ENCODE measurements at places on chromosomes 6 and 20.

GRCh38 chr6:100457311-100457990 is 7.3 kb downstream of the SIM1 start:
- DNase-seq: no peak

GRCh38 chr20:12207875-12208274 is 290.2 kb downstream of the BTBD3 start:
- peak; percentile 53 for DNase-seq

- DNase-seq: no peak
These were observed 6.3 kb downstream of the SAMD5 start for GRCh38 chr6:147514831-147515230.

GRCh38 chr6:28589234-28589956 is 63.7 kb downstream of the GPX5 start:
- DNase-seq: peak; percentile 22

GRCh38 chr20:56911946-56912345 is 282.8 kb downstream of the TFAP2C start:
- no peak for DNase-seq

- no peak for DNase-seq
These were observed 46.6 kb downstream of the CLIC5 start for GRCh38 chr6:45969026-45969425.

DNA sequence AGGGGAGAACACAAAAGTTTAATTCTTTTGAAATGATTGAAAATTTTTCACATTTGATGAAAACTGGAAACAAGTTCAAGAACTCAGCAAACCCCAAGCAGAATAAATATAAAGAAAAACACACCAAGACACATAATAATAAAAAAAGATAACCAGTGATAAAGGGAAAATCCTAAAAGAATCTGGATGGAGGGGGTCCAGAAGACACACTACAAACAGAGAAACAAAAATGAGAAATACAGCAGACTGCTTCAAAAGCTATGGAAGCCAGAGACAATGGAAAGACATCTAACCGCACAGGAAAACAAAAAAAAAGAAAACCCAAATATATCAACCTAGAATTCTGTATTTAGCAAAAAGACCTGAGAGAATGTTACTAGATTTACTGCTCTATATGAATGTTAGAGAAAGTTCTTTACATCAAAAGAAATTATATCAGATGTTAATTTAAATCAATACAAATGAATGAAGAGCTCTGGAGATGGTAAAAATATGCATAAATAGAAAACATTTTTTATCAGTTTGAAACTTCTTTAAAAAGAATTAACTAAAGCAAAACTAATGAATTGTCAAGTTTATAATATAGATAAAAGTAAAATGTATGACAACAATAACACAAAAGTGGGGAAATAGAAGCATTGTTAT is 310.7 kb upstream of the PREP start:
- DNase-seq: no peak

GRCh38 chr20:38139977-38140753 is 24.9 kb downstream of the TGM2 start:
- peak; percentile 71 for DNase-seq

GRCh38 chr20:46682063-46682821 is 7.0 kb downstream of the TP53RK start:
- DNase-seq: peak; percentile 14

- DNase-seq: no peak
These were observed 28.3 kb upstream of the AFDN start for GRCh38 chr6:167798453-167798852.

- DNase-seq: no peak
These were observed 39.7 kb downstream of the XRN2 start for GRCh38 chr20:21342656-21343345.

DNA sequence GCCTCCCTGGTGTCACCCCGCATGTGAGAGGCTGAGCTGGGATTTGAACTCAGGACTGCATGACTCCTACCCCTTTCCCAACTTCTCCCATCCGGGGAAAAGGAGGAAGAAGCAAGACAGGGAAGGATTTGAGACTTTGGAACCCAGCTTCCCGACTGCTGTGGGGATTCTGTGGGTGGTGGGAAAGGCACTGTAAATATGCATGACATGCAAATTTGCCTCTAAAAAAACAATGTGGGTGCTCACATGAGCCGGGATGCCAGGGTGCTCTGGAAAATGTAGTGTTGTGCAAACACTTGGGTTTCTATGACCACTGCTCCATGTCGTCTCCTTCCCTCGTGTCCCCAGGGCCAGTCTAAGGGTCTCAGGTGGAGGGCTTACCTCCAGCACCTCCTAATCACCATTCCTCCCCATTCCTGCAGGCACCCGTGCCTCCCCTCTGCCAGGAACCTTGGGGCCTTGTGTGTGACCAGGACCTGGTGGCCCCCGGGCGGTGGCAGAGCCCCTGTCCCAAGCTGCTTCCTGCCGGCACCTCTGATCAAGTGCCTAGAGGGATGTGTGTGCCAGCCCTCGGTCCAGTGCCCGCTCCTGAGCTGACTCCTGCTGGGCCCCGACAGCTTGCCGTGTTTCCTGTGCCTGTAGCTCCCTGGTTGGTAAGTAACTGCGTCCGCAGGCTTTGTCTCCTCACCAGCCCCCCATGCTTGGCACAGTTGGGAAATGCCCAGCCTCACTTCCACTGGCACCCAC is 60.7 kb downstream of the DLGAP4 start:
- DNase-seq: no peak

GRCh38 chr6:159098636-159099106 is 53.9 kb upstream of the TAGAP start:
- DNase-seq: no peak

GRCh38 chr6:86357877-86358276 is 579.5 kb upstream of the HTR1E start:
- no peak for DNase-seq

GRCh38 chr6:146968041-146968760 is 236.0 kb upstream of the STXBP5 start:
- DNase-seq: peak; percentile 85

GRCh38 chr6:150890346-150890745 is 24.8 kb downstream of the MTHFD1L start:
- no peak for DNase-seq

- DNase-seq: no peak
These were observed 67.3 kb downstream of the SLC22A23 start for GRCh38 chr6:3389390-3390167.

- no peak for DNase-seq
These were observed 80.6 kb upstream of the HIVEP1 start for GRCh38 chr6:11931296-11932035.

DNA sequence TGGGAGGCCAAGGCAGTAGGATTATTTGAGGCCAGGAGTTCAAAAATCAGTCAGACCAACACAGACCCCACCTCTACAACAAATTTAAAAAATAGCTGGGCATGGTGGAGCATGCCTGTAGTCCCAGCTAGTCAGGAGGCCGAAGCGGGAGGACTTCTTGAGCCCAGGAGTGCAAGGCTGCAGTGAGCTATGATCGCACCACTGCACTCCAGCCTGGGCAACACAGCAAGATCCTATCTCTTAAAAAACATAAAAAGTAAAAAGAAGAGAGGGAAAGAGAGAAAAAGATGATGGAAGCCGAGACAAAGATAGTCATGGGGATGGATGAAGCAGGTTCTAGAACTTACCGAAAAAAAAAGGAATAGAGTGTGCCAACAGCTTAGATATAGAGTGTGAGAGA is 25.8 kb upstream of the RPP40 start:
- DNase-seq: no peak

GRCh38 chr20:31974951-31975487 is 7.1 kb downstream of the XKR7 start:
- peak; percentile 26 for DNase-seq

GRCh38 chr6:149425224-149425623 is 25.2 kb downstream of the SUMO4 start:
- DNase-seq: no peak

DNA sequence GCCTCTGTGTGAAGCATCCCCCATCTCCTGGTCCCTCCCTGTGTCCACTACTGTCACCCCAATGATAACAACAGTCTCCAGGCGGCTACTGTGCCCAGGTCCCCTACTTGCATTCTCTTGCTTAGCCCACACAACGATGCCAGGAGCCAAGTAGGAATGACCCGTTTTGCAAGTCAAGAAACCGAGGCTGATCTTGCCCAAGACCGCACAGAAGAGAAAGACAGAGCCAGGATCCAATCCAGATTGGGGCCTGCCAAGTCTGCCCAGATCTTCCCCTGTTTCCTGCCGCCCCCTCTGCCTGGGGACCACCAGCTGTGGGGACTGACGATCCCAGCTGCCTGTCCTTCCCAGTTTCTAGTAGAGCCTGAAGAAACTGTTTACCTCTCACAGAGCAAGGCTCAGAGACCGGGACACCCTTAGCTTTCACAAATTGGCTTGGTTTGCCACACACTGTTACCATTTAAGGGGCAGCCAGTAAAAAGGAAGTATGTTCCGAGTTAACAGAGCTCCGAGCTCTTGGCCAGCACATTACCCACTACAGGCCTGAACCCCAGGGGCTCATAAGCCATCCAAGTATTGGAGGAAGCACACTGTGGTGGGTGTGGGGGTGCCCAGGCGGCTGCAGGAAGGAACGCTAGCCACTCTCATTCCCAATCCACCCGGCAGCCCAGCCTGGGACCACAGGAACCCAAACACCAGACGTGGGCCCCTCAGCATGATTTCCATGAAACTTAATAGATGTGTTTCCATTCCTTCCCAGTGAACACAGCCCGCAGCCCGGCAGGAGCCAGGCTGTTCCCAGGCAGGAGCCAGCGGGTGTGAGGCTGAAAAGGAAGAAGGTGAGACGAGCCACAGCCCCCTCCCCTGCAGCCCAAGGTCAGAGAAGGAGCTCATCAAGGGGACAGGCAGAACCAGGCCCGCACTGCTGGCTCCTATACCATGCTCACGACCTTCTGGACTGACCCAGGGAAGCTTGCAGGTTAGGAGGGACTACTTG is 7.9 kb downstream of the KIAA1755 start:
- no peak for DNase-seq

GRCh38 chr6:37946057-37946456 is 126.5 kb downstream of the ZFAND3 start:
- no peak for DNase-seq

DNA sequence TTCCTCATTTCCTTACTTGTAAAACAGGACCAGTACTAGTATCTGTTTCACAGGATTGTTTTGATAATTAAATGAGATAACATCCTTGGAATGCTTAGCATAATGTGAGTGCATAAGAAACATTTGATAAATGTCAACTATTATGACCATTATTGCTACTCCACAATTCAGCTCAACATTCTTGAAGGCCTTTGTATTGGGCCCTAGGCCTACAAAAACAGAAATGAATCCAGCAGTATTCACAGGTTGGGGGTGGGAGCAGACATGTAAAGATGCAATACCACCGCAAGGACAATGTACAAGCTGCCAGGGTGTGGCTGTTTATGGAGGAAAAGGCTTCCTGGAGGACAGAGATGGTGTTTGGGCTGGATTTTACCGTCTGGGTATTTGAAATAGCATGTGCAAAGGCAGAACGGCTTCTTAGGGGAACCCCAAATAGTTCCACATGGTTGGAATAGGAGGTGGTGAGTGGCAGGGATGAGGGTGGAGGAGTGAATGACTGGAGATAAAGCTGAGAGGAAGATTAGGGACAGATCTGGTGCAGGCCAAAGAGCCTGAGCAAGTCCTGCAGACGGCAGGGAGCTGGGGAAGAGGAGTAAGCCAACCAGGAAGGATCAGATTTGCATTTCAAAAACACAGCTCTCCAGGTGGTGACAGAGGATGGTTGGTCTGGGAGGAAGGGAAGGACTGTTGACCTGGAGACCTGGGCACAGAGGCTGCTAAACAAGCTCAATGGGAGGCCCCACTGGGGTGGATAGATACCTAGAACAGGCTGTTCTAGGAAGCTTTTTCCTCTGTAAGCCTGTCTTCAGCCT is 57.0 kb upstream of the EPB41L1 start:
- DNase-seq: no peak

DNA sequence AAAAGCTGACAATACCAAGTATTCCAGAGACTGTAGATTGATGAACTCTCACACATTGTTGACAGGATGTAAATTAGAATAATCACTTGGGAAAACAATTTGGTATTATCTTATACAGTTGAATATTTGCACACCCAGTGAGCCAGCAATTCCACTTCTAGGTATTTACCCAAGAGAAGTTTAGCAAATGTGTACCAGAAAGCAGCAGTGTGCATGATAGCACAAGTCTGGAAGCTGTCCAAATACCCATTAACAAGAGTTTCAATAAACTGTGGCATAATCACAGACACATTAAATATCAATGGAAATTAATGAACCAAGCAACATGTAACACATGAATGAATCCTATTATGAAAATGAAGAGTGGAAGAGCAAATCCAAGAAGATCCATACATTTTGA is 233.6 kb downstream of the TPBG start:
- DNase-seq: no peak

GRCh38 chr6:10595731-10596664 is 74.8 kb downstream of the GCNT2 start:
- DNase-seq: no peak

- no peak for DNase-seq
These were observed 514.2 kb downstream of the C6orf118 start for GRCh38 chr6:164795056-164795815.

DNA sequence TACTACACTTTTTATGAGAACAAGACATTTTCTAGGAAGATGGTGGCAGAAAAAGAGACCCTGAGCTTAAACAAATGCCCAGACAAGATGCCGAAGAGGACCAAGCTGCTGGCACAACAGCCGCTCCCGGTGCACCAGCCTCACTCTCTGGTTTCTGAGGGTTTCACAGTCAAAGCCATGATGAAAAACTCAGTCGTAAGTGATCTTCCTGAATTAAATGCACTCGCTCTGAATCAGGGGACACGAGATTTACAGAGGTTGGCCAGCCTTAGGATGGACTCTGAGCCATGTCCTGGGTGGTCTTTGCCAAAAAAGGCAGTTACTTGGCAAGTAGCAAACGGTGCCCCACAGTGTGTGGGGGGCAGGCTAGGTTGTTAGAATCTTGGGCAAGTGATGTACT is 423 bp downstream of the PACRG start:
- DNase-seq: no peak

DNA sequence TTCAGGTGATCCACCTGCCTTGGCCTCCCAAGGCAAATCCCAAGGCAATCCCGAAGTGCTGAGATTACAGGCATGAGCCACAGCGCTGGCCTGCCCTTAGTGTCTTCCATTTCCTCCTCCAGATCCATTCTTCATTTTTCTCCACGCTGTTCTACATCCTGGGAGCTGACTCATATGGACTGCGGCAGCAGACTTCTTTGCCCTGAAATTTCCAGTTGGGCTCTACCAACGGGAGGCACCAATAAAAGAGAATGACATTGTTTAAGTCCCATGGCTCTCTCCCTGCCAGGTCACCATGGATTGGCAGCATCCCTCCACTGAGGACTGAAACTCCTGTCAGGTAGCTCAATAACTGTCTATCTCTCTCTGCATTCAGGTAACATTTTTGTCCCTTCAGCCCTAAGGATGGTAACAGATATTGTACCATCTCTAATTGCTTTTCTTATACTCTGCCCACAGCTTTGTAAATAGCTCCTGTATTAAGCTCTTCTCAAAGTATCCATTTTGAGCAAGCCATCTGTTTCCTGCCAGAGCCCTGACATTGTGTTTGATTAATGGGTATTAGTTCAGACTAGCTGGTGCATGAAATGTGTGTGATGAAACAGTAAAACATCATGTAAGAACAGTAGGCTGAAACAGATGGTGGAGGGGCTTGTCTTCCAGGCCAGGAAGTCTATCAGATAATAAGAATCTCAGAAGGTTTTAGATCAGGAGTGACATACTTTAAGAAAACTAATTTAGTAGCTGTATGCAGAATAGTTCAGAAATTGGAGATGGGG is 3.6 kb downstream of the TBCC start:
- DNase-seq: peak; percentile 99

- DNase-seq: no peak
These were observed 10.4 kb downstream of the TFAP2B start for GRCh38 chr6:50829049-50829448.

GRCh38 chr20:24465159-24465558 is 4.3 kb upstream of the SYNDIG1 start:
- no peak for DNase-seq

Data from NCI-H524 (cell line).